ENCODE measurements at places on chromosomes 7 and 10.

DNA sequence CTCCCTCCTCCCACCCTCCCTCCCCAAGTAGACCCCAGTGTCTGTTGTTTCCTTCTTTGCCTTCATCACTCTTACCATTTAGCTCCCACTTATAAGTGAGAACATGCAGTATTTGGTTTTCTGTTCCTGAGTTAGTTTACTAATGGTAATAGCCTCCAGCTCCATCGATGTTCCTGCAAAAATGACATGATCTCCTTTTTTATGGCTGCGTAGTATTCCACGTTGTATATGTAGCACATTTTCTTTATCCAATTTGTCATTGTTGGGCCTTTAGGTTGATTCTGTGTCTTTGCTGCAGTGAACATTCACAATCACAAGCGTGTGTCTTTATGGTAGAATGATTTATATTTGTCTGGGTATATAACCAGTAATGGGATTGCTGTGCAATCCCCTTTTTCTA is 51.8 kb upstream of the ARHGAP12 start:
- no peak for DNase-seq

DNA sequence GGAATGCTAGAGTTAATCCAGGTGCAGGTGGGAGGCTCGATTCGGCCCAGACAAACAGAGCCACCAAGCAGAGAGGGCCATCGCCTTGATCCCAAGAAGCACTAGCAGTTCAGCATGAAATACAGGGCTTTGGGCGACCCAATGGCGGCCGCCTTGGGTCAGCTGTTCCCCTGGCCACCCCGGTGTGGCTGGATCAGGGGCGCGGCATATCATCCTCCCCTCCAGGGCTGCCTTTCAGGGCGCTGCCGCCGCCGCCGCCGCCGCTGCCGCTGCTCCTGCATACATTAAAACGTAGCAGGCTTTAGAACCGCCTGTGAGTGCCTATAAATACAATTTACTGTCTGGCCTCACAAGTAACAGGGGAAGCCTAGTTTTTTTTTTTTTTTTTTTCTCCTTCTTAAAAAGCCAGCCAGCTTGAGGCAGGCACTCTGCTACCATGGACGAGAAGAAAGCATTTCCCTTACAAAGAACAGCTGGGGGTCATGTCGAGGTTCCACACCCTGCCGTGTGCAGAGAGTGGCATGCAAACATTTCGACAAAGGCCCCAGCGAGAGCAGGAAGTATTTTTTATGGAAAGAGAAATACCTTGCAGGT is 57.7 kb upstream of the EFCAB10 start:
- no peak for DNase-seq

- DNase-seq, result no peak
Measured at GRCh38 chr10:29135337-29135736, 153.5 kb upstream of the LYZL1 start.

GRCh38 chr10:79024720-79025198 is 44.0 kb upstream of the ZMIZ1 start:
- no peak for DNase-seq

GRCh38 chr7:117047496-117047895 is 94.2 kb downstream of the ST7 start:
- no peak for DNase-seq

DNA sequence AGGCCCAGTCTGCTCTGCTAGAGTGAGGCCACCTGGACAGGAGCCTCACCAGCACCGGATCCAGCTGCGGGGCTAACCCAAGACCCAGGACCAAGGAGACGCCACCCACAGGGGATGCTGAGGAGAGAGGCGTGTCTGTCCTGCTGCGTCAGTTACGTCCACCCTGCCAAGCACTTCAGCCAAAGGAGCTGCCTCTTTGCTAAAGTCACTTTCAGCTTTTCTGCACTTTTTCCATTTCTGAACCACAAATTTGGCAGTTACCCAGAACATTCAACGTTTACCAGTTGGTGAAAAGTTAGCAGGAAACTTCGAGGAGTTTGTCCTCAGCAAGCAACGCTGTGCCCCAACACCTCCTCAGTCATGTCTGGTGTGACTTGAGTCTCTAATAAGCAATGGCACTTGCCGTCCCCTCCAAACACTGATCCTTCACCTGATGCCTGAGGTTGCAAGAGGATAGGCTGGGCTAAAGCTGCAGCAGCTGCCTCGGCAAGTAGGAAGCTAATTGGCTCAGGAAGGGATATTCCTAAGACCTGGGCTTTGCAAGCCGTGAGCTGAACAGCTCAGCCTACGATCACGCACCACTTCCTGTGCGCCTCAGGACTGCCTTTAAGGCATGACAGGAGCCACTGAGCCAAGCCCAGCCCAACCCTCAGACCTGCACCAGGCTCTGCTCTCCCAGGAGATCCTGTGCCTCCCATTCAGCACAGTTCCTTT is 40.1 kb downstream of the KCNH2 start:
- DNase-seq, result peak; percentile 34

GRCh38 chr10:18044976-18045720 is 93.4 kb downstream of the SLC39A12 start:
- DNase-seq, result no peak

DNA sequence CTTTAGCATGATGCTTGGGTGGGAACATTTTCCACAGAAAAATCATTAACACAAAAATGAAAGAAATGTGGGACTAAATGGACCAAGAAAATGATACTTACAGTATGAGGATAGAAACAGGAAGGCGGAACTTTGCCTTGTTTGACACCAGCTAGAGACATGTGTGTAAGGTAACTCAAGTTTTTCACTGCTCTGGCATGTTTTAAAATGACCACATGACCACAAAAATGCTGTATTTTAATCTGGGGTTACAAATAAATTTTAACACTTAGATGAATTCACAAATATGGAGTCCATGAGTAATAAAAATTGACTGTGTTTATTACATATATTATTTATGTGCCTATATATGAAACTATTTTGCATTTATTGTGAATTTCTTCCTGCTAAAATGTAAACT is 100.9 kb upstream of the PHYHIPL start:
- no peak for DNase-seq

GRCh38 chr10:35210961-35211360 is 84.3 kb downstream of the CREM start:
- no peak for DNase-seq

- no peak for DNase-seq
Measured at GRCh38 chr10:74738985-74739567, 87.3 kb upstream of the KAT6B start.

GRCh38 chr7:82289152-82289535 is 154.4 kb downstream of the CACNA2D1 start:
- DNase-seq, result no peak

DNA sequence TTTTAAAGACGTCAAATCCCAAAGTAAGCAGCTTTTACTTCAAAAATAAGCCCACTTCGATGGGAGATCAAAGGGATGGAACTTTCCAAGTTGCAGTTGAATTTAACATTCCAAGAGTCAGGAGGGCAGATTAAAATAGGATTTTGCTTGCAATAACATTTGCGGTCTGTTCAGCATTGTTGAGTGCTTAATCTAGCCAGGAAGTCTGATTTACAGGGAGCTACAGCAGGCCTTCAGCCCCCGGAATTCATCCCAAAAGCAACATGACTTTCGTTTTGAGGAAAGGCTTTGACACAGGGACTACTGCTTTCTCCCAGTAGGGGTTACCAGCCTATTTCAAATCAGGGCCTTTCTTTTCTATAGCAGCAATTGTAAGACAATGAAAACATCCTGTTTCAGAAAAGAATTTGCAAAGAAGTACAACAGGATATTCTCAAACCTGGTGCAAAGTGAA is 279.6 kb upstream of the PITRM1 start:
- peak; percentile 73 for DNase-seq

DNA sequence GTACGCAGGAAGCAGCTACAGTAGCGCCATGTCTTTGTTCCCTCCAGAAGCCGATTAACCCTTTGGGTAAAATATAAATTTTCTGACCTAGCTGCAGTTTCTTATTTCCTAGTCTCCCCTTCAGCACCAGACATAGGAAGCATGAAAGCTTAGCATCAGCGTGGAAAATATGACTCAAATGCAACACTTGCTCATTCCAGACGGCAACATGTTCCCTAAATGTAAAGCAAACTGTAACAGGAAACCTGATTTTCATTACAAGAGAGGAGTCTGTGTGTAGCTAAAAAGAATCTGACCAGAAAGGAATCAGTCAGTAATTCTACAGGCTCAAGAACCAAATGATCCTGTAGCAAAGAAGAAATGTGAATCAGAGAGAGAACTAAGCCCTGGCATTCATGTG is 219.2 kb downstream of the C7orf25 start:
- DNase-seq, result no peak

- DNase-seq, result peak; percentile 19
Measured at GRCh38 chr7:138001529-138002095, at the start of gene CREB3L2. TSS of gene CREB3L2 (minus strand) at chr7:138002086. CDS start at chr7:138001705, 381 bp downstream.

DNA sequence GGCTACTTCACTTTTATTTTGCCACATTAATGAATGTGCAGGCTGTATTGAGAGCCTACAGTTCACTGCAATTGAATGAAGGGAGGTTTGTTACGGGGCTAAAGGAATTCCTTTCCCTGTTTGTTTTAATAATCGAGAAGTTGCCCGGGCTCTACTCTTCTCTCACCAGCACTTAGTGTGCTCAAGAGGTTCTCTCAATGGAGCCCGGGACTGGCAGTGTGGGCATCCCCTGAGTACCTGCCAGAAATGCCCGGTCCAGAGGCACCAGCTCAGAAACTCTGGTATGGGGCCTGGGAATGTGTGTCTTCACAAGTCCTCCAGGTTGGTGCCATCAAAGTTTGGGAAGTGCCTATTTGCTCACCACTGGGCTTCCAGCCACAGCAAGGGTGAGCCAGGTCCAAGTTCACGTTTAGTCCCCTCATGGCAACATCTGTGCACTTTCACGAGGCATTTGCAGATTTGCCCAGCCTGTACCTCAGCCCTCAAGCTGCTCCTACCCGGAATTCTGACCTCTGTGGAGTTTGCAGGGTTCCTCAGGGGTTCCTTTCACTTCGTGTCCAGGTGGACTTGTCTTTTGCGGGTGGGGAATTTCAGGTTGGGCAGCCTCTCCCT is 622.4 kb downstream of the SDK1 start:
- DNase-seq, result no peak

GRCh38 chr7:23474094-23474828 is 4.0 kb upstream of the IGF2BP3 start:
- DNase-seq, result peak; percentile 96

GRCh38 chr10:47361293-47361692 is 13.1 kb downstream of the RBP3 start:
- peak; percentile 52 for DNase-seq

DNA sequence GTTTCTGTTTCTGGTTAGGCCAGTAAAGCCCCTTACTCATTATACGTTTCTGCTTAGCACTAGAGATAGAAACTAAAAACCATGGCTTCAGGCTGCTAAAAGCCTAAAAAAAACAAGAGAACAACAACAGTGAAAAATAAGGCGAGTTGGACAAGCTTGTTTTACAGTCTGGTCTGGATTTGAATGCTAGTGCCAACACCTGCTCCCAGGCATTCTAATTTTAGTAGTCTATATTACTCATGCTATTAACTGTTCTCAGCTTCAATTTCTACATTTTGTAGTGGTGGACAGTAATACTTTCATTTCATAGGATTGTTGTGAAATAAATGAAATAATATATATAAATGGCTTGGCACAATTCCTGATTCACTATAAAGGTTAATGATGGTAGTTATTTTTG is 108.5 kb downstream of the HBP1 start:
- no peak for DNase-seq

DNA sequence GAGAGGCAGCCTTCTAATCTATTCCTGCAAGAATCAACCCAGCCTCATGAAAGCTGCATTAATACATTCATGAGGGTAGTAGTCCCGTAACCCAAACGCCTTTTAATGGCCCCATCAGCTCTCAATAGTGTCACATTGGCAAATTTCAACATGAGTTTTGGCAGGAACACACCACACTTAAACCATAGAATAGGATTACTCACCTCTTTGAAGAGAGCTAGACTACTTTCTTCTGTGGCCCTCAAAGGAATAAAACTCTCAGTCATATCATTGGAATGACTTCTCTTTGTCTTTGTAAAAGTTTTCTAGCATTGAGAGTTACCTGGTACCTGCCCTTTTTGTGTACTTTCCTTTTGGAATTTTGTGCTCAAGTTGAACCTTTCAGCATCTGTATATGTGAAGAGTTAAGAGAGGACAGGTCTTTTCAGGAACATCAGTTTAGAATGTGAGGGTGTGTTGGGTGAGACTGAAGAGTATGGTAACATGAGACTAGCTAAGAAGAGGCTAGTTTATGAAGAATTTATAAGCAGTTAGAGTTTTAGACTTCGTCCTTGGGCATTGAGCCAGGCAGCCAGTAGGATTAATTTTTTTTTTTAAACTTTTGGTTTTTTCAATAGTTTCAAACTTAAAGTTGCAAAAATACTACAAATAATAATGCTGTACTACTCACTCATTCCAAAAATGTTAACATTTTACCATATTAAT is 92.6 kb downstream of the MLLT10 start:
- no peak for DNase-seq

DNA sequence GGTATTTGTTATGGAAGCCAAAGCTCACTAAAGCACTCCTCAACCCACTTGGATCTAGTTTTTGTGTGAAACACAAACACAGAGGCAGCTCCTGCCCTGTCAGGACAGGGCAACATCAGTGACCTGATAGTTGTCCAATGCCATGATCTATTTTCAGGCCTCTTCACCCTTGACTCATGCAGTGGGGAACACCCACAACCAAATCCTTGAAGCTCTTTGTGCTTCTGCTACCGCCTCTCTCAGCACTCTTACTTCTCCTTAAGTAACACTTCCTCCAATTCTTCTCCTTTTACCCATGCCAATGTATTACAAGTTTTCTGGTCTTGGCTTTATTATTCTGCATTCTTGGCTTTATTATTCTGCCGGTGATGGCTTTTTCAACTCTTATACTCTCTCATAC is 425.3 kb downstream of the INHBA start:
- DNase-seq, result no peak

DNA sequence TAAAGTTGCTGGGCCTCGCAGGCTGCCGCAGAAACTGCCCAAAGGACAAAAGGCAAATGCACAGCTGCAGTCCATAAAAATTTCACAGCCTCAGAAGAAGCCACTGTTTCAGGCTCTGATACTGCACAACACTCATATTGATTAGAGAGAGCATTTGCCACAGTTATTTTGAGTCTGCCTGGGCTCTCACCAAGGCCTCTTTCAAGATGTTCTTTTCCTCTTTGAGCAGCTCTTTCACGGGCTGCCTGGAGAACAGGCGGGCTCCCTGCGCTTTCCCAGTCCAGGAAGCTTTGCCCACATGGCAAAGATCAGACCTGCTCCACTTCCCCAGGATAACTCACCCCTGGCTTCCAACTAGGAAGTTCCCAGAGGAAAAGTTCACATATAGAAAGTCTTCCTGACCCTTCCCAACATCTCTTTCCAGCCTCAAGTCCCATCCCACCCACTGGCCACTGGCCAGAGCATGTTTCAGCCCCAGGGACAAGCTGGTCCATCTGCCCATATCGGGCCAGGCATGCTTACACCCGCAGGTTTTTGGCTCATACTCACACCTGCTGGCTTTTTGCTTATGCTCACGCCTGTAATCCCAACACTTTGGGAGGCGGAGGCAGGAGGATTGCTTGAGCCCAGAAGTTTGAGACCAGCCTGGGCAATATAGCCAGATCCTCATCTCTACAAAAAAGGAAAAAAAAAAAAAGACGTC is 3.3 kb downstream of the SLIT1 start:
- DNase-seq, result no peak

GRCh38 chr10:14782691-14783363 is 8.1 kb upstream of the FAM107B start:
- DNase-seq, result no peak
